ENCODE measurements at places on chromosomes 16 and 17. TPM values are rescaled to one million over a fixed set of nuclear protein-coding genes. Genes with fewer than 3 reads are reported as not detected.

- no peak for DNase-seq
These were observed 82.8 kb upstream of the SEC14L1 start for GRCh38 chr17:77058016-77058415.

- no peak for DNase-seq
These were observed 43.5 kb downstream of the PHKB start for GRCh38 chr16:47504599-47504998.

- no peak for DNase-seq
These were observed 1893.0 kb downstream of the TP53TG3F start for GRCh38 chr16:35352431-35352830.

Gene MYH1
- polyA plus RNA-seq = not detected

GRCh38 chr17:66135896-66136295, 56.0 kb downstream of the CEP112 start:
- DNase-seq = no peak
